ENCODE measurements at places on chromosomes 16 and 17.

DNA sequence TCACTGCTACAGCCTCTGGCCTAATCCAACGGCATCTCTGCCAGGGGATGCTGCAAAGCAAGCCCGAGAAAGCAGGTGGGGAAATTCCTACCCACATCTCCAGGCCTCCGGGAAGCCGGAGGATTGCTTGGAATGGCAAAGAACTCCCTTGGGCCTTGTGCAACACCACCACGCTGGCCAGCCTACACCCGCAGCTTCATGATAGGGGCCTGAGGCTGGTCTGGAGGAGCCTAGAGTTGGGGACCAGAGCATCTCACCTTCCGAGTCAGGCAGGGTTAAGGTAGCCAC is 20.3 kb downstream of the GGA3 start:
- DNase-seq: no peak

DNA sequence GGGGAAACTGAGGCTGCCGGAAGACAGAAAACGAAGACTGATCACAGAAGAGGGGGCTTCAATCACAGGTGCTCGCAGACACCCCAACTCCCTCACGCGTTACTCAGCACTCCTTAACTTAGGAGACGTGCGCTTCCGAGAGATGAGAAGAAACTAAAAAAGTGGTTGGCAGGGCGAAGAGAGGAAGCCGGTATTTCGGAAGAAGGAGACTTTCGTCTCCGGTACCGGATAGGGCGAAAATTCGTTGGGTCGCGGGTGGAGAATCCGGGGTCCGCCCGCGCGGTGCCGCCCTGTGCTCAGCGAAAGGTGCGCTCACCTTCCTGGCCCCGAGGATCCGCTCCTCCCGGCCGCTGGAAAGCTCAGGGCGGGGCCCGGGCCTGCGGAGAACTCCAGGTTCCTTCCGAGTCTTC is 917 bp upstream of the TBX2 start:
- DNase-seq: no peak

- DNase-seq: no peak
These were observed 10.6 kb downstream of the PEMT start for GRCh38 chr17:17580662-17581470.

- DNase-seq: no peak
These were observed 14.1 kb upstream of the MAPK3 start for GRCh38 chr16:30136971-30137605.

DNA sequence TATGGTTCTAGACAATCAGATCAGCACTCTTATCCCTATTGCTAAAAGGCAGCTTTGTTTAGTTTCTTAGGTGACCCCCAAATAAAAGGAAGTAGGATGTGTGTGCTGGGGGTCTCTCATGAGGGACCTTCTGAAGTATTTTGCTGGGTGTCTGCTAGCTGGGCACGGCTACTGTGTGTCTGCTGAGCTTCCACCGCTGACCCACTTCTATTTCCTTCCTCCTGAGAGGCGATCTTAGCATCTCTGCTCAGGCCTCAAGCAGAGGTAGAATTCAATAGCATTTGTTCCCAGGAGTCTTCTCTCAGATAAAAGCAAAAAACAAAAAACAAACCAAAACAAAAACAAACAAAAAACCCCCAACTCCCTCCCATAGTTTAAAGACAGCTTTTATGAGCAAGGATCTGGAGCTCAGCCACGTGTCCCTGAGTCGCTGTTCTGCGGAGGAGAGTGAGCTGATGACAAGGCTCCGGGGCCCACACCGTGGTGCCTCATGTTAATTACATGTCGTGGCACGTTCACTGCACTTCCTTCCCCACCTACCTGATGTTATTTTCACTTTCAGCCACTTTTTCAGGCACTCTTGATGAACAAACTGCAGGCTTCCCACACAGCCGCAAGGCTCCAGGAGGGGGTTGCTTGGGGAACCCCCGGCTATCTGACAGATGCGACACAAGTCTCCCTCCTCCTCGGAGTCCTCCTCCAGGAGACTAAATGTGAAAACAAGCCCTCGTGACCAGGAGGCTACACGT is 83.5 kb downstream of the MARCHF10 start:
- DNase-seq: no peak

DNA sequence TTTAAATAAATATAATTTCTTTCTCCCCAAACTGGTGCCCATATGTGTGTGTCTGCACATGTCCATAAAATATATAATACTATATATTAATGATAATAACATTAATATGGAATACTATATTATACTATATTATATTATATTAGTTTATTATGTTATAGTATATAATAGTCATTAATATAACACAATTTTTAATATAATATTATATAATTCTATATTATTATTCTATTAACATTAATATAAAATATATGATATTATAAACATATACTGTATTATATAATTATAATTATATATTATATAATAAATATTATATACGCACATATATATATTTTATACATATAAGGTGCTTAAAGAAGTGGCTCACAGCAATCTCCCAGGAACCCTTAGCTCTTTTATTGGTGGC is 513.0 kb upstream of the CDH11 start:
- no peak for DNase-seq

DNA sequence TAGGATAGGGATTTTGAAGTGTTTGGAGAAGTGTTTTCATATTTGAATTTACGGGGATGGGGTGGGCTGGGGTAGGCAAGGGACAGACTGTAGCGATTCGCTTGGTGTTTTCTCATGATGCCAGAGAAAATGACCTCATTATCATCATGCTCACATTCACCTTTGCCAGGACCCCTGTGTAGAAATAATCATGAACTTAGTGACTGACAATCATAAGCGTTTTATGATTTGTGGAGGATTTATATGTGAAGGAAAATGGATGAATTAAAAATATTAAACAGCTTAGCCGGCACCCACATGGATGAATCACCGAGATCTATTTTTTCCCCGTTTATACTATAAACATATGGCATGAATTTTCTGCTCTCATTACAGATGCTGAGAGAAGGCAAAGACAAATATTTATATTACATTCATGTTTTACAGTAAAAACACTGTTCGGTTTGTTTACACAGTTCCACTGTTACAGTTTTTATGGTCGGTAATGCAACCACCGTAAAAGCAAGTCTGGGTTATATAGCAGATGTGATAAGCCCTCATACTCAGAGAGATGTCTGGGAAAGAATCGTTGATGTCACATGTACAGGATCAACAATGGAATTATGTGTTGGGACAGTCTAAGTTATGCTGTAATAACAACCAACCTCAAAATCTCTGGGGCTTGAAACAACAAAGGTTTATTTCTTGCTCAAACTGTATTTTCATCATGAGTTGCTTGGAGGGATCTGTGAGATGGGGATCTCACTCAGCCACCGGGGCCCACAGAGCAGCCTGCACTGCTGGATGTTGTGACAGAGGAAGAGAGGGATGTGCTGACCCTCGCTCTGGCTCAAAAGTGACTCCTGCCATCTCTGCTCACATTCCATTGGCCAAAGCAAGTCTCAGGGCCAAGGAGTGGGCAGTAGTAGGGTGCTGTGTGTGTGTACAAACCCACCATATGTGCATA is 85.1 kb downstream of the WWOX start:
- no peak for DNase-seq

GRCh38 chr16:30874244-30874820 is 19.5 kb downstream of the BCL7C start:
- DNase-seq: no peak

DNA sequence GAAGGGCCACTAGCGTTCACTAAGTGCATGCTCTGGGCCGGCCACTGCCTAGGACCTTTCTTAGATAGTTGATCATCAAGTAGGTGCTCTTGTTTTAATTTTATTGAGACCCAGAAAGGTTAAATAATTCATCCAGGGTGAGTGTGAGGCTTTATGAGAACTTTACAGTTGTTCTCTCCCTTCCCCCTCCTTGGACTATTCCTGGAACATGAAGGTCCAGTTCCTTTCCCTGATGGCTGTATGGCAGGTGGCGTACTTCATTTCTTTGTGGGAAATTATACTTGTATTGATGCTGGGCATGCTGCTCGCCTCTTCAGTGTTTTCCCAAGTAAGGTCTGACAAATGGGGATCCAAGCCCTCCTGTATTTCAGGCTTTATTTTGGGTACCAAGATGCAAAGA is 8.5 kb downstream of the SGF29 start:
- no peak for DNase-seq

GRCh38 chr17:59892251-59892923 is 356 bp downstream of the TUBD1 start:
- DNase-seq: no peak

DNA sequence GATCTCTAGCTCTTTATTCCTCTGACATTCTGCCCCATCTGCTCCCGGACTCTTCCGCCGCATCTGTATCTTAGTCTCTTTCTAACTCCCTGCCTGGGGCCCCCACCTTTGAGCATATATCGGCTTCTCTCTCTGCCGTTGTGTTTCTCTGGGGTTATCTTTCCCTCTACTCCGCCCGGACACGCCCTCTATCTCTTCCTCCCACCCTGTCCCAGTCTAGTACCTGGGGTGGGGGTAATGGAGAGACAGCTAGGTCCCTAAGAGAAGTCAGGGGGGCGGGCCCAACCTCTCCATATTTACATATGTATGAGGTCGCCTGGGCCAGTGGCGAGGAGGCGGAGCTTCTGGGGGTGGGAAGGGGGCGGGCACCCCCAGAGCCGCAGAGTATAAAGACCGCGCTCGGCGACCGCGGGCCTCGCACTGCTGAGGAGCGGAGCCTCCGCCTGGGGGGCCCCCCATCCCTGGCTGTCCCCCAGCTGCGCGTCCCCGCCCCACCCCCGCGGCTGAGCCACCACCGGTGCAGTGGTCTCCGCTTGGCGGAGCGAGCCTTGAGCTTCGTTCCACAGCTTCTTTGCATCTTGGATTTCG is at the start of gene ATP1B2:
ATP1B2 (plus strand) TSS at position 418 of the 588 bp plus-strand sequence. CDS start 593 bp downstream, outside the sequence.
- DNase-seq: peak; percentile 82

DNA sequence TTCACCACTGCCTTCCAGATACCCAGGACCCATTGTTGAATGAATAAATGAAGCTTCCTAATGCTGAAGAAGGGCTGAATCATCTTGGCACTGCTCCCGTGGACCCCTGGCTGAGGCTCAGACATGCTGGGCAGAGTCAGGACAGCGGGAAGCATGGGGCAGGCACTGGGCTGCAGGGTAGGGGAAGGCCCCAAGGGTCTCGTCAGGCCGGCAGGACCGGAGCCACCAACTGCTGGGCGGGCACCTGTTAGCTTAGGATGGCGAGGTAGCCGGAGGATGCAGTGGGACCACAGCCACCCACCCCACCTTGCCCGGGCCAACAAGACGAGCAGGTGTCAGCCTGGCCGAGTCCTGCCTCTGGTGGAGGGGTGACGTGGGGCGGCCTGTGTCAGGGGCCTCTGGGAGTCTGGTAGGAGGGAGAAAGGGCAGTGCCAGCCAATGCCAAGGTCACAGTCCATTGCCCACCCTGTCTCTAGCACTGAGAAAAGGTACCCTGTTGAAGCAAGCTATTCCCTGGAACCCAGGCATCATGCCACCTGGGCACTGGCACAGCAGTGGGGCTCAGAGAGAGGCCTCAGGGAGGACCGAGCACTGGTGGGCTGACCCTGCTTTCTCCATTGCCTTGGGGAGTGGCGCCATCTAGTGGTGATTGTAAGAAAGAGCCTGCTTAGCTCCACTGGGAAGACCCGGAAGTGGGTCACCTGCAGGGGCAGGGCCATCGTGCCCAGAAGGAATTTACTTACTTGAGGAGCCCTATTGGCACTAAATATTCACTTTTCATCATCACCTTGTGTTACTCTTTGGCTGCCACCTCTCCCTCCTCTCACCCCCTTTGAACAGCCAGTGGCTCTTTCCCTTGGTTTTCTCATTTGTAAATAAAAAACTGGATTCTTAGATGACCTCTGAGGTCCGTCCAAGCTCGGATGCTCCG is 3.0 kb upstream of the DLX3 start:
- peak; percentile 97 for DNase-seq

DNA sequence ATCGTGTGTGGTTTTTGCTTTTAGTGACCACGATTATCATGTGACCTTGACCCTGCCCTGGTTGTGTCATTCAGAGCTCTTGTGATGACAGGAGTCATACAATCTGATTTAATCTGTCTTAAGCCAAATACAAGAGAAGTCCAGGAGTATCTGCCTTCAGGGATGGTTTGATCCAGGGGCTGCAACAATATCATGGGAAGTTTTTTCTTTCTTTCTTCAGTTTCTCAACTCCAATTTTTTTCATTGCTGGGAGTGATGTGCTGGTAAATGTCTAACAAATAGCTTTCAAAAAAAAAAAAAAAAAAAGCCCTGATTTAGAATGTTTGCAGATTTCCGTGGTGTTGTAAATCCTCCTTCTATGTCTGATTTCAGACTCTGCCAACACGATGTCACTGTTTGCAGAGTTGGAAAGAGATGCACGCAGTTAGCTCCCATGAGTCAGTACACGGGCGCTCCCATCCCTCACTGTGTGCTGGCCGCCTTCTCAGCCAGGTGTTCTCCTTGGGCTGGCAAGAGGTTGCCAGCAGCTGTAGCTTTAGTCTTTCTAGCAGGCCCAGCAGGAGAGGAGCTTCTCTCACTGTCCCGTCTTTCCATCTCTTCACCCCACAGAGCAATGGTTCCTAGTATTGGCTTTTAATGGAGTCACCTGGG is 229.7 kb downstream of the SNX29 start:
- DNase-seq: no peak

GRCh38 chr16:56971768-56972043 is 10.0 kb downstream of the CETP start:
- DNase-seq: no peak

DNA sequence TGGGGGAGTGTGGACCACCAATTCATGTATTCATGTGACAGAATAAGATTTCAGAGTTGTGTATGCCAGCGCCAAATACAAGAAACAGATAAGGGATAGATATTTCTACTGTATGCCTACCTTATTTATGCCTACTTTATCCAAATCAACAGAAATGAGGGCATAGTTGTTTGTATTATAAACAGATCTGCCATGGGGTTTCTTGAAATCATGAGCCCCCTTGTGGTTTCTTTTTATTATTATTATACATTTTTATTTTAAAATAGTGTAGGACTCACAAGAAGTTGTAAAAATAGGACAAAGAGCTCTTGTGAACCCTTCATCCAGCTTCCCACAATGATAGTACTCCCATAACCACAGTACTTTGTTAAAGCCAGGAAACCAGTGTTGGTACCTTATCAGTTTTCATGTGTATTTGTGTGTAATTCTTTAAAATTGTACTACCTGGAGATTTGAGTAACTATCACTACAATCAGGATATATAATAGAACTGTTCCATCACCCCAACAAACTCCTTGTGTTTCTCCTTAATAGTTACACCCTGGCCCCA is 229.4 kb downstream of the CCDC182 start:
- DNase-seq: no peak

GRCh38 chr17:13728781-13729180 is 127.1 kb upstream of the HS3ST3A1 start:
- DNase-seq: no peak

DNA sequence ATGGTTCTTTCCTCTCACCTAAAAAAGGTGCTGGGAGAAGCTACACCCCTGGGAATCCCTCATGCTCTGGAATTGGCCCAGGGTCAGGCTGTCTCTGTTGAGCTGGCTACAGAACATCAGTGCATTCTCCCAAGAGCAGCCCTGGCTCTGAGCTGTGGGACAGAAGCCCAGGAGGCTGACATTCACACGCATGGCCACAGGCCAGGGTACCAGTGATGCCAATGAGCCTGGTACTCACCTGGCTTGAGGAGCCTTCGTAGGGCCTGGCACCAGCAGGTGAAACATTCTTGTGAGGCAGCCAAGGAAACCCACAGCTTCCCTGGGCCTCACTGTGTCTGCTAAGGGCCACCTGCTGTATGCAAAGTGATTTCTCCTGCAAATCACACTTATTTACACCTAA is 121.7 kb upstream of the CCL2 start:
- no peak for DNase-seq

Measured in HTR-8/SVneo (cell line).